ENCODE measurements at places on chromosomes 4 and X.

DNA sequence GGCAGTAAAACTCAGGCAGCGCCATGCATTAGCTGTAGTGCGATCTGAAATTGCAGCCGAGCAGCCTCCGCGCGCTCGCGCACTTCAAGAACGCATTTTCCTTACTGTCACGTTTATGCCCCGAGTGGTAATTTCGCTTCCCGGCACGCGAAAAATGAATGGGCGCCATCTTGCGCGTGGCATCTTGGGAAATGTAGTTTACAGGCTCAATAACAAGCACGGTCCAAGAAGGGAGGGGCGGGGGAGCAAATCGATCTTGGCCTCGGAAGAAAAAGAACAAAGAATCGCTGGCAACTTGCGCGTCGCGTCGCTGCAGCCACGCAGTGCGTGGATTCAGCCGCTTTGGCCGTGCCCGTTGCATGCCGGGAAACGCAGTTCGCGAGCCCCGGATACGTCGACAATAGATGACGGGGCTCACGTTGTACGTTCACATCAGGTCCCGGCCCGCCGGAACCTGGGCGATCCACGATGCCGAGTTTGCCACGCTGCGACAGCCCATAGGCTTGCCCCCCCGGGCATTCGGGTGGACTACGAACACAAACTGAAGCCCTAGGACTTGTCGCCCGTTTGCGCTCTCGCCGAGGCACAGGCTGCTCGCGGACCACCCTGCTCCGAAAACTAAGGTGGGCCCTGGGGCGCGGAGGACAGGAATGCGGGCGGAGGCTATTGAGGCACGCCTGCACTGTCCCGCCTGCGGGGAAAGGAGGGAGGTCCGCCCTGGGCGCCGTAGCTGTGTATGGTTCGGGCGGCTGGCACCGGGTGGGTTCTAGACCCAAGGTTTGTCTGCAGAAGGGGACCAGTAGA, at the start of gene FTSJ1:
Gene FTSJ1, plus strand, starts transcription at position 426 of the 804 bp plus-strand sequence. CDS start 1,849 bp downstream, outside the sequence.
- peak; percentile 95 for DNase-seq

GRCh38 chr4:138611721-138612120, 369.6 kb upstream of the SLC7A11 start:
- no peak for DNase-seq

- DNase-seq, result no peak
These were observed 25.2 kb upstream of the PTTG2 start for GRCh38 chr4:37935026-37935425.

GRCh38 chr4:84362896-84363655, 136.0 kb downstream of the NKX6-1 start:
- DNase-seq, result no peak

GRCh38 chr4:1695913-1696312, 11.8 kb upstream of the FAM53A start:
- DNase-seq, result no peak

DNA sequence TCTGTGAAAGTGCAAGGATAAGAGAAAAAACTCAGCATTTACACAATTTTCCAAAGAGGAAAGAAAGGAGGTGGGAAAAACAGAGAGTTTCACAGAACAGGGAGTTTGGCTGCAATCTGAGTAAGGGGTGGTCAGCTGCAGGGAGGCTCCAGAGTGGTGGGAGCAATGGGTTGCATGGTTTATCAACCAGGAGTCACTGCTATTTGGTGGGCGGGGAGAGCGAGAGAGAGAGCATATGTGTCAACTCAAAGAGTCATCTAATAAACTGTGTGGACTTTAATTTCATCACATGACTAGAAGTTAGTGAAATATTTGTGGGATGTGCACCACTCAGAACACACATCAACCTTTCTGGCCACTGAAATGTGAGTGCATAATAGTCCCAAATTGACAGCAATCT, 94.6 kb downstream of the FAM13A start:
- DNase-seq, result no peak

DNA sequence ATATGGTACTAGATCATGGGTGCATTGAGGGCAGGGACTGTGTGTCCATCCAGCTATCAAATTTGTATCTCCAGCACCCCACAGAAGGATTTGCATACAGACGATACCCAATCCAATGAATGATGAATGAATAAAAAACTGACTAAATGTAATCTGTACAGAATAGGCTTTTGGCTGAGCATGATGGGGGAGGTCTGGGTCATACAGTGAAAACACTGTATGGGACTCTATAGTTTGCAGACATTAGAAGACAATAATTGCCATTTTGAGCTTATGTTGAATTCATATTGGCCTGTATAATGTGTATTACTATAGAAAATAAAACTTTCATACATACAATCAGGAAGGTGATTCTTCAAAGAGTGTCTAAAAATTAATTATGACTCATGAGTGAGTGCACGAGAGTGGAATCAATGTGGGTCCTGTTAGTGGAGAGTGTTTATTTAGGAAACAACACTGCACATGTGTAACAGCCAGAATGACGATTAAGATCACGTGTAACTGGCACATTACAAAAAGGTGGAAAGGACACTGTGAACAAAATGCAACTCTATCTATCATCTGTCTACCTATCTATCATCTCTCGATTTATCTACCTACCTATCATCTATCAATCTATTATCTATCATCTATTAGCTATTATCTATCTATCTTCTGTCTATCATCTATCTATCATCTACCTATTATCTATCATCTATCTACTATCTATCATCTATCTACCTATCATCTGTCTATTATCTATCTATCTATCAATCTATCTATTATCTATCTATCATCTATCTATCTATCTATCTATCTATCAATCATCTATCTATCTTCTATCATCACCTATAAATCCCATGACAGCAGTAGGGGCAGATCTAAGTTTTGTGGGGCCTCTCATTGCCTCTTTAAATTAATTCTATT, 201.3 kb downstream of the PTTG2 start:
- no peak for DNase-seq

DNA sequence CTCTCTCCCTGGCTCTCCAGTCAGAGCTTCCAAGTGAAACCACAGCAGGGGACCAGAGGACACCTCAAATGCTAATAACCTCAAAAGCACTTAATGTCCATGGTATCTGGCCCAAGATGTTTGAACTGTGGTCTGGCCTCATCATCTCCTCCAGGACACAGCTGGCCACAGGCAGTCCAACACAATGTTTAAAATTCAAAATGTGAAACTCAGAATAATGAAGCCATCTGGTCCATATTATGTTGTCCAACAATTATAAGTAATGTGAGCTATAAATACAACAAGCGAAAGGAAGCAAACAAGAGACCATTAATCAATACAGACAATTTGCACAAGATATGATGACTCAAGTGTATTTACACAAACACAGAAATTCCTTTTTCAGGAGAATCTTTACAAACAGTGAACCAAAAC, 90.7 kb upstream of the S100G start:
- DNase-seq, result no peak
